Body of pancreas (tissue), 4 donors: ENCODE measurements at places on chromosomes 7 and 10. TPM values are rescaled to one million over a fixed set of nuclear protein-coding genes. Genes with fewer than 3 reads are reported as not detected.

GRCh38 chr7:26659121-26659520 is 205.3 kb downstream of the SKAP2 start:
- DNase-seq: no peak

GRCh38 chr10:133292919-133293809 is 15.5 kb downstream of the TUBGCP2 start:
- DNase-seq: peak; percentile 55

- DNase-seq: no peak
These were observed 220.3 kb upstream of the HPS1 start for GRCh38 chr10:98667081-98667480.

- no peak for DNase-seq
These were observed 27.5 kb downstream of the NOD1 start for GRCh38 chr7:30450983-30451497.

- no peak for DNase-seq
These were observed 33.9 kb downstream of the LRRC4 start for GRCh38 chr7:127997226-127997922.

HOXA1 gene
- total RNA-seq: not detected

GRCh38 chr10:91617072-91617609 is 15.7 kb downstream of the PPP1R3C start:
- no peak for DNase-seq

PRR15 gene
- 2.3 TPM for total RNA-seq

DNA sequence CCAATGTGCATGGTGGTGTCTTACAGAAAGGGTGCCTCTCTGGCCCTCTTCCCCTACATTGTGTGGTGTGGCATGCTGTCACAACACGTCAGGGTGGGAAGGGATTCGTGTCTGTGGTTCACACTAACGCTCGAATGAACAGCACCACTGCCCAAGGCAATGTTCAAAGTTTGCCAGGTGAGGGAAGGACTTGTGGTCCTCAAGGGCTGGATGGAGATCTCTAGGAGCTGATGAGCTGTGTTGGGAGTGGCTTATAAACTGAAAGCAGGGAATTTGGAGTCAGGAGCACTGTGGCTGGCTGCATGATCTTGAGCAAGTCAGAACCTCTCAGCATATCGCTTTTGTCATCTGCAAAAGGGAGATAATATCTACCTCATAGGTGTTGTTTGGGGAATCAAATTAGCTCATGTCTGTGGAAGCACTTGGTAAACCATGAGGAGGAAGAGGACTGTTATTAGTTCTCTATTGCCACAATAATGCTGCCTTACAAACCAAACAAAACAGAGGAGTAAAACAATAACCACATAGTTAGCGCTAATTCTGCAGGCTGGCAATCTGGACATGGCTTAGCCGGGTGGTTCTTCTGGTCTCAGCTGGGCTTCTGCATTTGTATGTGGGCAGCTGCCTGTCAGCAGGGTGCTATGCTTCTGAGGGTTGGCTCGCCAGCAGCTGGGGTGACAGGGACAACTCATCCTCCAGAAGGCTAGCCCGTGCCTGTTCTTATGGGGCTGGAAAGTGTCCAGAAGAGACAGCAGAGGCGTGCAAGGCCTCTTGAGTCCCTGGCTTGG is 22.9 kb upstream of the C10orf105 start:
- DNase-seq: no peak
